Fibroblast of lung (primary cell): ENCODE measurements at places on chromosomes 4 and X.

DNA sequence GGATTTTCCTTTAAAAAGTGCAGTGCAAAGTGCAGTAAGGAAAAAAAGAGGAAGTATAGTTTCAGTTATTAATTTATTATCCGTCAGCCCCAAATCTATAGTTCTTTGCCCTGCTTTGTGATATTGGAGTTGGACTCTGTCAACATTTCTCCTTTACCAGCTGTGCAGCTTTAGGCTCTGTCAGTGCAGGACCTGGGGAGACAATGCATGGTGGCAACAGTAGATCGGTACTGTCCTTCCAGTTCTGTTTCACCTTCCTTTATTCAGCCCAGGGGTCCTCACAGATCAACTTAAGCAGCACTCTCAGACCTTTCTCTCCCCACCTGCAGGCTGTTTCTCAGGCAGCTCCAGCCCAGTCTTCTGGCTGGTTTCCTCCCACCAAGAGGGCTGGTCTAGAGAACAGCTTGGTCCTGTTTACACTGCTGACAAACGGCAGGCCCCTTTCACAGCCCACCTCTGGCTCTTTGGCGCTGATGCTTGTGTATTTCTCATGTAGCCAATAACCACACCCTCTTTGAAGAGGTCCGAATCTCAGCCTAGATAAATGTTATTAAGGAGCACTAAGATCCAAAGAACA, 71.6 kb downstream of the MCUB start:
- DNase-seq, result peak; percentile 61

- DNase-seq, result no peak
Measured at GRCh38 chr4:126775485-126776106, 857.2 kb upstream of the INTU start.

- peak; percentile 62 for DNase-seq
Measured at GRCh38 chr4:73668782-73669201, 48.6 kb upstream of the RASSF6 start.

- peak; percentile 15 for DNase-seq
Measured at GRCh38 chr4:89171176-89171805, 60.0 kb downstream of the TIGD2 start.

DNA sequence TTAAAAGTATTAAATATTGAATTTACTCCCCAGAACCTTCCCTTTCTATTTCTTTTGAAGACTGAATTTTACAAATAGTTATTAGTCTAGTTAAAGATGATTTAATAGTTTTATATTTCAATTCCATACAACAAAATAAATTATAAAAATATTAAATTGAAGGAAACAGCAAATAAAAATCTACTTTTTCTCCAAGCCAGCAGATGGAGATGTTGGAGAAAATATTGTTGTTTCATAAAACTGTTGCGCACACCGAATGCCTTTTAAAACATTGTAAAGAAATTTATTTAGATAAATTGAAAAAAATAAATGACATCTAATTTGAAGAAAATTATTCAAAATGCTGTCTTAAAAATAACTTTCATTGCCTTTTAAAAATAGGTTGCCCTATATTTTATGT, 5.5 kb downstream of the GRIA2 start:
- DNase-seq, result no peak

GRCh38 chrX:74911494-74911893, 13.8 kb downstream of the NEXMIF start:
- no peak for DNase-seq

- DNase-seq, result no peak
Measured at GRCh38 chrX:135346975-135347374, 37.7 kb downstream of the ETDC start.

- DNase-seq, result no peak
Measured at GRCh38 chr4:155187989-155188388, 20.4 kb upstream of the NPY2R start.

DNA sequence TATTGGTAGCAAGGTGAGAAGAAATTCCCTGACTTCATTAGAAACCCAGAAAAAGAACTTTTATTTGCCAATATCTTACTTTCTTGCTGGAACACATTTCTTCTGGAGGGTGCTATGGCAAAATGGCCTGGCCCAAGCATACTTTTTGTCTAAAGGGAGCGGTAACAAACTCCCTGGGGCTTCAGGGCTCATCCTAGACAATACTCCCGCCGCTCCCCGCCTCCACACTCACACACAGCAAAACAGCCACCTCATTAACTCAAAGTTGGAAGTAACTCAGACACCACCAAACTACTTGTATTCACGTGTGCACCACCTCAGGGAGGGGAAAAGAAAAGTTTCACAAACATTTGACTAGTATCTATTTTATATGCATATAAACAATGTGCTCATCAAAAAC, 75.7 kb downstream of the IGSF1 start:
- DNase-seq, result no peak

GRCh38 chrX:102067966-102068723, 57.3 kb upstream of the TCEAL2 start:
- peak; percentile 6 for DNase-seq

GRCh38 chr4:143407474-143407873, 70.8 kb downstream of the GAB1 start:
- DNase-seq, result peak; percentile 20

DNA sequence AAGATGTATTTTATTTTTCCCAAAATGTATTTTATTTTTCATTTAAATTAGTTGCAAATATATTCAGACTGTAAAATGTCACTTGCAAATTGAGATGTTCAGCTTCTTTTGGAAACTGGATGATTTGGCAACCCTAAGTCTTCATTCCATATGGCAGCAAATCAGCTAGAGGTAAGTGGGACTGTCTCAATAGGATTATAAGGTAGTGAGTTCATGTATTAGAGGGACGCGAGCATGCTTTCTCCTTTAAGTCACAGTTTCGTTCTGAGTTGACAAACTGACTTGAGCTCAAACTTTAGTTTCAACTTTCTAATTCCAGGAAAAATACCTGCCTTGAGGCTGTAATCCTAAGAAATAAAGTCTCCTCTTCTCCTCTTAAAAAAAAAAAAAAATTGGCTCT, 44.2 kb upstream of the TMEM131L start:
- no peak for DNase-seq

DNA sequence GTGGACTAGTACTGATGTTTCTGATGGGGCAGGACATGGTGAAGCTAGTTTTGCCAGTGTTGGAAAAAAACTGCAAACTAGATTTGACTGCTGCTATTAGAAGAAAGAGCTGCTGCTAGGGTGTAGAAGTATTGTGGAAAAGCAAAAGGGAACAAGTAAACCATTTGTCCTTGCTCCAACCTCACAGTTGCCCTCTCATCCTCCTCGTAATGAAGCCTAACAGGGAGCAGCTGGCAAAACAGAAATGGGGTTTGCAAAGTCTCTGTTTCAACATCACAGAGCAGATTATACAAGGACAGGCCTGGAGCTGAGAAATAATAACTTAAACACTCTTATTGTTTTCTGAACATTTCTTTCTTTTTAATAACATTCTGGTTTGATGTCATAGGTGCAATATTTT, 346.2 kb downstream of the MAGEB5 start:
- no peak for DNase-seq

DNA sequence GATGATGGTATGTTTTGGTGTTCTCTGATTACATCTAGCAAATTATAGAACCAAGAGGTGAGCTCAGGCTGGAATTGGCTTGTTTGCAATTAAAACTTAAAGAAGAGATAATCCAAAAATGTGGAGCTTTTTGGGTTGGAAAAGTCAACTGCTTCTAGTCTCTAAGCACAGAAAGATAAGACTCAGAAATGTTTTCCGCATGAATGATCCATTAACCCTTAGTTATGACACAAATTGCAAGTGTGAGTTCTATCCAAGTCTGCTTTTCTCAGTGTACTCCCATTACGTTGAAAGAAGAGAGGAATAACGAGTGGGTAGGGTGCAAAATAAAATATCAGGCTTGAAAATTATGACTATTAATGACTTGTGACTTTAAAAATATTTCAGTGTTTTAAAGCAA, 38.5 kb downstream of the HPGD start:
- no peak for DNase-seq

DNA sequence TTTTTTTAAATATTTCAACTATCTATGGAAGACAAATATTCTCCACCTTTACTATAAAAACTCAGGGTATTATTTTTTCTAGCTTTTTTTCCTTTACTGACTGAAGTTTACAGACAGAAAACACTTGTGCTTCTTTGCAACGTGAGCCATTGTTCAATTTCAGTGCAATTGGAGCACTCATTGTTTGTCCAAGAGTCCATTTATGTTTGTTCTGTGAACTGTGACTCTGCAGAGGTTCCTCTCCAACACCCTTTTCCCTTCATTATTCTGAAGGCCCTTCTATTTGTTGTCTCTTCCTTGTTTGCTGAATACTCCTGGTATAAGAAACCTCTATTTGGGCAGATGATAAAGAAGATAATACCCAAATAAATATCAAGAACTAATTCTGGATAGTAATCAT, 37.4 kb downstream of the DAPP1 start:
- no peak for DNase-seq

DNA sequence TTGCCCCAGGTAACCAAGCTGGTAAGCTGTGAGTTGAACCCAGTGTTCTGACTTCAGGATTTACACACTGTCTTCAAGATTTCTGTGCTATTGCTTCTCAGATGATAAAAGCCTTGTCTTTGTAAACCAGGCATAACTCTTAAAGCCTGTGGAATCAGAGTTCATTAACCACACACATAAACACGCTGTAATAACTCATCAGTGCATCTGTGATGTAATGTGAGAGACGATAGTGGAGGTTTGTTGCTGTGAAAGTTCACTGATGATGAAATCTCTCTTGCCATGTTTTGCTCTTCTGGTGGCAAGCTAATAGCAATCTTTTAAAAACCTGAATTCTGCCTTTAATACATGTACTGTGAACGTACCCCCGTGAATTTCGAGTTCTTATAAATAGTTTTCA, 41.5 kb downstream of the CLCN4 start:
- peak; percentile 79 for DNase-seq

DNA sequence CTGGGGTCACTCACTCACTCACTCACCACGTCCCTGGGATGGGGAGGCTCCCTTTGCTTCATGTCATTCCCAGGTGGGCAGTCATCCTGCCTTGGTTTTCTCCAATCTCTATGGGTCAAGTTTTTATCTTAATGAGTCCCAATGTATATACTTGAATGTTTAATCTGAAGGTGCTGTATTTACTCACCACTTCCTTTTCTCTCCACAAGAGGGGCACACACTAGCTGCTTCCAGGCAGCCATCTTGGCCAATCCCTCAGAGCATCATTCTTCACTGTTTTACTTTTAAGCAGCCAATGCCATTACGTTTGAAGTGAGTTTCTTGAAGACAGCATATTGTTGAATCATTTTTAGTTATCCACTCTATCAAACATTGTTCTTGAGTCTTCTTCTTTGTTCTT, 153.4 kb upstream of the ARSJ start:
- no peak for DNase-seq

GRCh38 chr4:152618971-152619370, 60.8 kb downstream of the TMEM154 start:
- no peak for DNase-seq

DNA sequence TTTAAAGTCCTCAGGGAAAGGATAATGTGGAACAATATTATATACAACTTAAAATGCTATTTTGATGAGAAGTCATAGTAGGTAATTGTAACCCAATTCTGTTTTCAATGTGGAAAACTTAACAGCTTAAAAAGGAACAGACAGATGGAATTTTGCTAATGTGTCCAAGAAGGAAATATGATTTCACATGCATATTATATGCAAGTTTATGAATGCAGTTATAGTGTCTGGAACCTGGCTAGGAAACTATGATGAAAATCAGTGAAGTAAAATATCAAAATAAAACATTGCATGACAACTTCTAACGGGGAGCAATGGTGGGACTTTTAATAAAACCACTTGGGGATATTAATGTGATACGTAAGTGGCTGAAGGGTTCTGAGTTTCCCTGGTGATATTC, 152.6 kb upstream of the HAND2 start:
- no peak for DNase-seq

DNA sequence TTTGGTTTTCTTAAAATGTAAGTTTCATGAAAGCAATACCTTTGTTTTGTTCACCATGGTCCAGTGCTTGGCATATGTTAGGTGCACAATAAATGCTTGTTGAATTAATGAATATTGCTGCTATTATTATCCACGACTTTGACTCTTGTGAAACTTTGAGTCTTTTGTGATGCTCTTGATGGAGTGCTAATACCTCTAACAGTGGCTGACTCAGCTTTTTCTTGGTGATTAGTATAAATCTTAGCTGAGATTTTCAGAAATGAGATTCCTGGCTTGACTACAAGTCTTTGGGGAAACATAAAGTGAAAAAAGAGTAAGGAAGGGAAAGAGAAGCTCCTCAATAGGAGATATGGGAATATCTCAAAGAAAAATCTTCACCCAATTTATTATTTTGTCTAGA, 375.2 kb upstream of the RPS6KA3 start:
- no peak for DNase-seq

DNA sequence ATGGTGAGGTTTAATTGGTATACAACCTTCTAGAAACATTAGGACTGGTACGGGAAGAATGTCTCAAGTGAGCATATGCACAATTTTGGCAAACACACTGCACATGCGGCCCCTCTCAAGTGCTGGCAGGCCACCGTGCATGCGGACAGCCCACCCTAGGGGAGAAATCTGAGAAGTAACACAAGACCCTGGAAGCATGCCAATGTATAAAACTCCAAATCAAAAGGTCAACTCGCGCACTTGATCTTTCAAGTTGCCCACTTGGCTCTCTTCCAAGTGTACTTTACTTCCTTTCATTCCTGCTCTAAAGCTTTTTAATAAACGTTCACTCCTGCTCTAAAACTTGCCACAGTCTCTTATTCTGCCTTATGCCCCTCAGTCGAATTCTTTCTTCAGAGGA, 488.3 kb downstream of the CFAP47 start:
- no peak for DNase-seq

- DNase-seq, result no peak
Measured at GRCh38 chrX:152866386-152866785, 31.5 kb upstream of the ZNF185 start.

GRCh38 chr4:6010789-6011188, 7.4 kb downstream of the C4orf50 start:
- DNase-seq, result no peak

GRCh38 chrX:40651620-40652223, 4.4 kb upstream of the CXorf38 start:
- DNase-seq, result peak; percentile 64

DNA sequence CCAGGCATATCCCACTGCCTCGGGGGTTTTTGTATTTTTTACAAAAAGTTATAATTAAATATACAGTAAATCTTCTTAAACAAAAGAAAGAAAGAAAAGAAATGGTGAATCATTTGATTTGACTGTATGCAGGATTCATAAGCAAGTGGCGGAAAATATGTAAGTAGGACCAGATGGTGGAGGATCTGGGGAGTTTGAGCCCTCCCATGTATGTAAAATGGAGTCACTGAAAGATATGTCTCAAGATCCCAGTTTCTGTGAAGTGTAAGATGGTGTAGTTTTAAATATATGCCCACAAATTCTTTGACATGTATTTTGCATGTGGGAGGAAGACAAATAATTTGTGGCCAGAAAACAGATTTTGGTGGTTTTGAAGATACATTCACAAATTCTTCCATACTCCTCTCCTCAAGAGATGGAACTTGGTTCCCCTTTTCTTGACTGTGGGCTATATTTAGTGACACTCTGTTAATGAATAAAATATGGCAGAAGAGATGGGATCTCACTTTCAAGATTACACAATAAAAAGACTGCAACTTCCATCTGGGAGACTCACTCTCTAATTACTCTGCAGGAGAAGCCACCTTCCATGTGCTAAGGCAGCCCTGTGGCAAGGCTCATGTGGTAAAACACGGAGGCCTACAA, 133.6 kb upstream of the S100G start:
- peak; percentile 23 for DNase-seq

- no peak for DNase-seq
Measured at GRCh38 chr4:1789552-1789951, 3.5 kb upstream of the FGFR3 start.

GRCh38 chrX:72694170-72694569, 19.9 kb downstream of the PHKA1 start:
- no peak for DNase-seq
